ENCODE measurements at places on chromosomes 2 and 18.

GRCh38 chr2:20675701-20676352 lies 8.9 kb downstream of the GDF7 start:
- no peak overlapping the region for H3K4me3 ChIP-seq
- DNase-seq: no peak
- H3K36me3 ChIP-seq: peaks cover 31% of the 10 kb centered on the region
- peaks cover 4% of the 10 kb centered on the region for H3K4me1 ChIP-seq
- H3K27me3 ChIP-seq: peaks cover 33% of the 10 kb centered on the region

- no peak for DNase-seq
- H3K27ac ChIP-seq: no peak overlapping the region
- H3K27me3 ChIP-seq: no peaks in the 10 kb centered on the region
- H3K4me3 ChIP-seq: no peak overlapping the region
- peaks cover 79% of the 10 kb centered on the region for H3K36me3 ChIP-seq
Observed at GRCh38 chr2:66462501-66462825, 27.5 kb downstream of the MEIS1 start.

- H3K36me3 ChIP-seq: no peaks in the 10 kb centered on the region
- H3K4me1 ChIP-seq: no peaks in the 10 kb centered on the region
- no peak overlapping the region for H3K4me3 ChIP-seq
- no peak overlapping the region for H3K27ac ChIP-seq
- H3K27me3 ChIP-seq: no peaks in the 10 kb centered on the region
- DNase-seq: no peak
Observed at GRCh38 chr2:183868153-183868552, 730.2 kb upstream of the ZNF804A start.

DNA sequence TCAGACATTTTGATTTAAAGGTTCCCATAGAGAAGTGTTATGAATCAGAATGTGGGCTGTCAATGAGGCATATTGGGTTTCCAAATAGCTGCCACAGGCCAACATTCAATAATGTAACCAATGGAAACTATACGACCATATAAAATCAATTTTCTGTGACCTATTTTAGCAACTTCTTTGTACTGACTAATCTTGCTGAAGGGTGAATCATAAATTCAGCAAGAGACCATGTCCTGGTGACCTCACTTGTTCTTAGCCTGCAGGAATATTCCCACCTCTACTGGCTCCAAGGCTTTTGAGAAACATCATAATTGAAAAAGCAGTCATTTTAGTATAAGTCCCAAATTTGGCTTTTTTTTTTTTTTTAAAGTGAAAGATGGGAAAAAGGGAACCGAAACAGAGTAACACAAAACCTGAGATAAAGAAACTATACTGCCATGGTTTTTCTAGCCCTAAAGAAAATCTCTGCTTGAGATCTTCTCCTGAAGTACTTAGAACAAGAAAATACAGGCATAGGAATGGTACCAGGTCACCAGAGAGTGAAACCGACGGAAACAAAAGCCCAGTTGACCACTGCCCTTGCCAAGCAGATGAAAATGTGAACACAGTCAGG lies 32.1 kb downstream of the PLEKHM3 start:
- no peaks in the 10 kb centered on the region for H3K4me1 ChIP-seq
- no peaks in the 10 kb centered on the region for H3K27me3 ChIP-seq
- H3K27ac ChIP-seq: no peak overlapping the region
- DNase-seq: no peak

- no peak for DNase-seq
- peaks cover 11% of the 10 kb centered on the region for H3K4me1 ChIP-seq
- H3K36me3 ChIP-seq: no peaks in the 10 kb centered on the region
- peaks cover 44% of the 10 kb centered on the region for H3K27me3 ChIP-seq
- no peak overlapping the region for H3K27ac ChIP-seq
- peak overlapping the region; percentile 45 for H3K4me3 ChIP-seq
Observed at GRCh38 chr2:60549928-60550177, 3.6 kb downstream of the BCL11A start.

GRCh38 chr2:219380926-219381325 lies 6.8 kb downstream of the DNPEP start:
- no peaks in the 10 kb centered on the region for H3K27me3 ChIP-seq
- H3K4me1 ChIP-seq: peaks cover 6% of the 10 kb centered on the region
- H3K27ac ChIP-seq: no peak overlapping the region
- DNase-seq: no peak

- H3K4me1 ChIP-seq: no peaks in the 10 kb centered on the region
- no peak overlapping the region for H3K27ac ChIP-seq
- no peaks in the 10 kb centered on the region for H3K27me3 ChIP-seq
Observed at GRCh38 chr2:83063511-83063910, 1395.6 kb downstream of the SUCLG1 start.

GRCh38 chr2:39378968-39379367 lies 58.1 kb downstream of the MAP4K3 start:
- H3K4me1 ChIP-seq: peaks cover 4% of the 10 kb centered on the region
- no peak for DNase-seq
- no peaks in the 10 kb centered on the region for H3K27me3 ChIP-seq
- H3K4me3 ChIP-seq: no peak overlapping the region
- no peak overlapping the region for H3K27ac ChIP-seq

GRCh38 chr2:12855508-12855907 lies 138.8 kb downstream of the TRIB2 start:
- no peak overlapping the region for H3K4me3 ChIP-seq
- no peaks in the 10 kb centered on the region for H3K4me1 ChIP-seq
- no peaks in the 10 kb centered on the region for H3K36me3 ChIP-seq
- no peaks in the 10 kb centered on the region for H3K27me3 ChIP-seq

GRCh38 chr2:31387850-31388249 lies 26.7 kb downstream of the XDH start:
- H3K36me3 ChIP-seq: no peaks in the 10 kb centered on the region
- no peaks in the 10 kb centered on the region for H3K4me1 ChIP-seq
- H3K27me3 ChIP-seq: no peaks in the 10 kb centered on the region
- no peak for DNase-seq
- no peak overlapping the region for H3K4me3 ChIP-seq

Measured in neuronal stem cell (in vitro differentiated cells).